Dermis microvascular lymphatic vessel endothelial cell (primary cell): ENCODE measurements at places on chromosomes 7 and 10. TPM values are rescaled to one million over a fixed set of nuclear protein-coding genes. Genes with fewer than 3 reads are reported as not detected.

GRCh38 chr7:78924581-78924980, 528.9 kb downstream of the MAGI2 start:
- DNase-seq, result no peak

DNA sequence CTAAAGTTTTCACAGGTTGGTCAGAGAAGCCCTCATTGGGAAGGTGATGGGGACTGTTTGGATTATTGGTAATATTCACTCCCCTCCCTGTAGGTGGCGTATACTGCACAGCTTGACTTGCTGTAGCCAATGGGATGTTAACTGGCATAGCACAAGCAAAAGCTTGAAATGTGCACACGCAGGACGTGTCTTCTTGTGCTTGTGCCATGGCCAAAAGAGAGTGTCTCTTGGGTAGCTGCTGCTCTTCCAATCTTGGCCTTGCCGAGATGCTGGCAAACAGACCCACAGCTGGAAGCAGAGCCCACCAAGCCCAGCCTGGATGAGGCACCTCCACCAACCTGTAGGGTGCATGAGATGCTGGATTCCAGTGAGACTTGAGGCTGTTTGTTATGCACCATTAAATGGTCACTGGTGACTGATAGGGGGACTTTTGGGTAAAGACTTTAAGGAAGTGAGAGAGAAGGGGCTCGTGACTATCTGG, 266.0 kb downstream of the GRID1 start:
- peak; percentile 1 for DNase-seq

TMEM270 gene
- total RNA-seq, result not detected in 2 replicates

DNA sequence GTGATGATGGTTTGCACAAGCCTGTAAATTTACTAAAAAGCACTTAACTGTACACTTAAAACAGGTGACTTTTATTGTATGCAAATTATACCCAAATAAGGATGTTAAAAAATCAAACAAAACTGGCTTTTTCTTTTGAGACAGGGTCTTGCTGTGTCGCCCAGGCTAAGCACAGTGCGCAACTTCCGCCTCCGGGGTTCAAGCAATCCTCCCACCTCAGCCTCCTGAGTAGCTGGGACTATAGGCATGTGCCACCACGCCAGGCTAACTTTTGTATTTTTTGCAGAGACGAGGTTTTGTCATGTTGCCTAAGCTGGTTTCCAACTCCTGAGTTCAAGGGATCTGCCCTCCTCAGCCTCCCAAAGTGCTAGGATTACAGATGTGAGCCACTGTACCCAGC, 77.7 kb downstream of the DNAJC1 start:
- no peak for DNase-seq

RET gene
- 0.26 and 2.9 TPM in 2 replicates for total RNA-seq

DNA sequence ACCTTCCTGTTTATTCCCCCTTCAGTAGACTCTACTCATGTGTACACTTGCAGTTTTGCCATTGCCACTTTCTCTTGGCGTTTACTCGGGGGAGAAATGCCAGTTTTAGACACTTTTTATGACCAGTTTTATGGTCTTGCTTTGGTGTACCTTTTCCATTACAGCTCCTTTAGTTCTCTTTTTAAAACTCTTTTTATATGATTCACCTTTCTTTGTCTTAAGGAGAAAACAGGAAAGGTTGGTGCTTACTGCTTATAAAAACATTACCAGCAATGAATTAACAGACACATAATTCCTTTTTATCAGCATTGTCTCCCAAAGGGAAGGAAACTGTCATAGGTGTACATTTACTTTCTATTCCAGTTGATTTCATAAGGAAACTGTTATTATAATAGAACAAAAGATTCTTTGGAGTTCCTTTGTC, 11.9 kb downstream of the TSPAN13 start:
- DNase-seq, result no peak

- peak; percentile 1 for DNase-seq
Measured at GRCh38 chr10:44640429-44640828, 255.5 kb upstream of the CXCL12 start.

GRCh38 chr7:128985660-128986059, 47.9 kb downstream of the IRF5 start:
- DNase-seq, result no peak

DNA sequence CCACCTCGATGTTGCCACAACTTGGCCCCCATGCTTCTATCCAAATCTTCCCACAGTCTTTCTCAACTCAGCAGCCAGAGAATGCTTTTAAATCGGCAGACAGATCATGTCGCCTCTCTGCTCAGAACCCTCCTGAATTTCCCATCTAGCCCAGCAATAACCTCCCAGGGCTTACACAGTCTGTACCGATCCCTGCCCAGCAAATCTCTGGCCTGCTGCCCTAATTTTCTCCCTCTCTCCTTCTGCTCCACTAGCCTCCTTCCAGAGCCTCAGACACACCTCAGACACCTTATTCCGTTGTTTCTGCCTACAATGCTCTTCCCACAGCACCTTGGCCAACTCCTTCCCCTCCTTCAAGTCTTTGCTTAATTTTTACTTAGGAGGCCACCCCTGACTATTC, 32.3 kb downstream of the MDH2 start:
- no peak for DNase-seq

BNIP3 gene
- total RNA-seq, result 25.3 and 32.9 TPM in 2 replicates

DNA sequence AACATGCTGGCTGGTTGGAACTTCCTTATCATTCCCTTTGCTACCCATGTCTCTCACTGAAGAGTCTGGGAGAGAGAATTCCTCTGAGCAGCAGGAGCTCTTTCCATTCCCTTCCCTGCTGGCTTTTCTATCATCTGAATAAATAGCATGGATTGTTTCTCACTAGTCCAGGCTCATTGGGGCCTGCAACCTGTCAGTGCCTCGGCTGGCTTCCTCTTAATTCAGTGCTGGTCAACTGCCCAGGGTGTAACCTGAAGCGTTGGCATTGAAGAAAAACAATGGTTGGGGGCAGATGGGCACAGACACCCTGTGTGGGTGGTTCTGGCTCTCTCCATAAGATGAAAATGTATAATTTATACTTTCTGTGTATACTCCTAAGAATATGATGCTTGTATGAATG, 155.6 kb downstream of the ANLN start:
- no peak for DNase-seq

GRCh38 chr7:21941611-21942141, 4.0 kb downstream of the CDCA7L start:
- no peak for DNase-seq

- no peak for DNase-seq
Measured at GRCh38 chr10:71657604-71658466, 61.7 kb downstream of the C10orf105 start.

DNA sequence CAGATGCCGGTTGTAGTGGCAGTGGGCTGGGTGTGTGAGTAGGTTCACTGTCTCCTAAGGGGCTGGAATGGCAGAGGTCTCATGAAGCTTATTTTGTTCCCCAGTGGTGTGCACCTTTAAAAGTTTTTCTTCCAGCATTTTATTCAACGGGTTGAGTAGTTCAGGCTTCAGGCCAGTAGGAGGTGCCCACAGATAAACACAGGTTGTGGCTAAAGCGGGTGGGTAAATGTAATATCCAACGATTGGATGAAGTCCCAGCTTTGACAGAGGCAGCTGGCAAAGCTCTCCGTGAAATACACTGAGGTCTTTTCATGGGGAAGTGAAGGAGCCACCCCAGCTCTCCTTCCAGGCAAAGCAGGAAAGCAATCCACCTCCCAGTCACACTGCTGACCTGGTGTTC, 339.8 kb upstream of the LRRTM3 start:
- no peak for DNase-seq

- no peak for DNase-seq
Measured at GRCh38 chr7:69762821-69763352, 164.6 kb downstream of the AUTS2 start.

PRPS1L1 gene
- not detected in 2 replicates for total RNA-seq

CACNA2D1 gene
- 7.8 and 11.3 TPM in 2 replicates for total RNA-seq
